NCI-H524 treated with DMSO at 0.1 percent for 48 hours (cell line): ENCODE measurements at places on chromosomes 4 and X.
A peak's percentile ranks its signal among the peaks of the same experiment; 100 is the strongest.

GRCh38 chr4:21768349-21769310, 179.9 kb downstream of the KCNIP4 start:
- peak; percentile 41 for DNase-seq

GRCh38 chr4:44150091-44150576, 298.5 kb downstream of the KCTD8 start:
- DNase-seq, result no peak

DNA sequence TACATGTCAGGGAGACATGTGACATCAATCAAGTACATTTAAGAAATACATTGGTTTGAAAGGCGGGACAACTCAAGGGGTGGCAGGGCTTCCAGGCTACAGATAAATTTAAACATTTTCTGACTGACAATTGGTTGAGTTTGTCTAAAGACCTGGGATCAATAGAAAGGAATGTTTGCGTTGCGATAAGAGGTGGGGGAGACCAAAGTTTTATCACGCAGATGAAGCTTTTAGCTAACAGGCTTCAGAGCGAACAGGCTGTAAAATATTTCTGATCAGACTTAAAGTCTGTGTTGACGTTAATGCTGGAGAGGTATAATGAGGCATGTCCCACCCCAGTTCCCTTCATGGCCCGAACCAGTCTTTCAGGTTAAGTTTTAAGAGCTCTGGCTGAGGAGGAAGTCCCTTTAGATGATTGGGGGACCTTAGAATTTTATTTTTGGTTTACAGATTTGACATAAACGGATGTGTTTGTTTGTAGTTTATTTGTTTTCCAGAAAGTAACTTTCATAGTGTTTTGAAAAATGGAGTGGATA, 346.7 kb upstream of the RASGEF1B start:
- no peak for DNase-seq

DNA sequence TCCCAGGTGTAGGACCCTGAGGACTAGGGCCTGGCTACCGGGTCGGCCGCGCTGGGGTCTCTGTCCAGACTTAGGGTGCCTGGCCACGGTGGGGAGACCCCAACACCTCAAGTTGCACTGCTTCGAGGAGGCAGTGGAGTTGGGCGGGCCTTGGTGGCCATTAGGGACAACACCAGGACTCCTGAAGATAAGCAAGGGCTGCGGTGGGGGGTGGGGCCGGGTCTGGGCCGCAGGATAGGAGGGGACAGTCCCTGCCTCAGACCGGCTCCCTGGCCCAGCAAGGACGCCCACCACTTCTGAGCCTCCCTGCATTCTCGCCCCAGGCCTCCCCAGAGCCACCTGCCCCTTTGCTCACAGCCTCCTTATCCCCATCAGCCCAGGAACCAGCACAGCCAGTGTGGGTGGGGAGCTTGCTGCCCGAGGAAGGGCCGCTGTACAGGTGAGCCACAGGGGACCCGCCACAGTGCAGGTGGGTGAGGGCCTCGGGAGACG, 5.5 kb upstream of the MXD4 start:
- DNase-seq, result no peak

DNA sequence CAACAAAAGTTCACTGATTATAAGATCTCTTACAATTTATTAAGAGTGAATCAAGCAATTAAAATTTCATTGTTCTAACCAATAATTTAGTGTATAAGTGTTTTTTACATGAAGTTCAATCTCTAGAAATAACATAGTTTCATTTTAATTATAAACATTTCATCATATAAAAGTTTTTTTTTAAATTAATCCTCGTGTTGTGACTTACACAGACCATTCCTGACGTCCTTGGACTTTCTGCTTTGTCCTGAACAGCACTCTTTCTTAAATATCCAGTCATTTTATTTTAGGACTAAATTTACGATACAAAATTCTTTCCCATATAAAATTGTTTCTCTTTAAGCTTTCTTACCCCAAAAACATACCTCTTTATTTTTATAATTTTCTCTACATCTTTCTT, 841.7 kb upstream of the POU3F4 start:
- no peak for DNase-seq

DNA sequence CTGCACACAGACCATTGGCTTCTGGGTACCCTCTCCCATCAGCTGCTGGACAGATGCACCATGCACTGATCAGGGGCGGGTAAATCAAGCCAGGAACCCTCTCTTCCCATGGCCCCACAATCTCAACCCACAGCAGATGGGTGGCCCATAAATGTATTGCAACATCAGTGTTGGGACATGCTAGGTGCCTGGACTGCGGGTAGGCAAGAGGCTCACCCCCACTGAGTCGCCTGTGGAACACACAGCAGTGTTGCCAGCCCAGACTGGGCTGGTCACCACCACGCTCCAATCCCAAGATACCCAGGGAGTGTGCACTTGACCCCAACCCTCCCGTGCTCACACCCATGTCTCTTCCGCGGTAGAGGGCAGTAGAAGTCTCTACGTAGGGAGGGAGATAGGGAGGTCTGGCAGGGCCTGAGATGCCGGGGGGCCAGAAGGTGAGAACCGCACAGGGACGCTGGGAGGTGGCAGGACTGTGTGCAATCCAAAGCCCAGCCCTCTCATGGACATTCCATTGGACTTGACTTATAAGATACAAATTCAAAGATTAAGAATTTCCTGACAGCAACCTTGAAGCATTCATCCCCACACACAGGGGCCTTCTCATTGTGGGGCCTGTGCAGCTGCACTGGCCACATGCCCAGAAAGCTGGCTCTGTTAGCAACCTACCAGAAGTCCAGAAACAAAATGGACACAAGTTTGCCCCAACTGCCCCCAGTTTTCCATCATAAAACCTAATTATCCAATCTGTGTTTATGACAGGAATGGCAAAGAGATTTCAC, 183.7 kb downstream of the NSUN7 start:
- no peak for DNase-seq

- no peak for DNase-seq
Measured at GRCh38 chr4:130099105-130099504, 1003.2 kb downstream of the C4orf33 start.

GRCh38 chrX:19743386-19743785, 144.0 kb downstream of the SH3KBP1 start:
- DNase-seq, result no peak
